CD4-positive, alpha-beta T cell treated with Interferon gamma for 1 hour (primary cell): ENCODE measurements at places on chromosomes 5 and 9.

DNA sequence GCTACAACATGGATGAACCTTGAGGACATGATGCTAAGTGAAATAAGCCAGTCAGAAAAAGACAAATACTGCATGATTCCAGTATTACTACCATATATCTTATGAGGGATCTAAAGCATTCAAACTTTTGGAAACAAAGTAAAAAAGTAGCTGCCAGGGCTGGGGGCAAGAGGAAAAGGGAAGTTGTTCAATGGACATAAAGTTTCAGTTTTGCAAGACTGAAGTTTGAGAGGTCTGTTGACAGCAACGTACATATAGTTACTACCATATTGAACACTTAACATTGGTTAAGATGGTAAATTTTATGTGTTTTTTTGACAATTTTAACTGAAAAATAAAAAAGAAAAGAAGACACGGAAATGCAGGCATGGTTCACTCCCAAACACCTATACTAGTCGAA lies 77.6 kb downstream of the MAPKAP1 start:
- no peak for DNase-seq

DNA sequence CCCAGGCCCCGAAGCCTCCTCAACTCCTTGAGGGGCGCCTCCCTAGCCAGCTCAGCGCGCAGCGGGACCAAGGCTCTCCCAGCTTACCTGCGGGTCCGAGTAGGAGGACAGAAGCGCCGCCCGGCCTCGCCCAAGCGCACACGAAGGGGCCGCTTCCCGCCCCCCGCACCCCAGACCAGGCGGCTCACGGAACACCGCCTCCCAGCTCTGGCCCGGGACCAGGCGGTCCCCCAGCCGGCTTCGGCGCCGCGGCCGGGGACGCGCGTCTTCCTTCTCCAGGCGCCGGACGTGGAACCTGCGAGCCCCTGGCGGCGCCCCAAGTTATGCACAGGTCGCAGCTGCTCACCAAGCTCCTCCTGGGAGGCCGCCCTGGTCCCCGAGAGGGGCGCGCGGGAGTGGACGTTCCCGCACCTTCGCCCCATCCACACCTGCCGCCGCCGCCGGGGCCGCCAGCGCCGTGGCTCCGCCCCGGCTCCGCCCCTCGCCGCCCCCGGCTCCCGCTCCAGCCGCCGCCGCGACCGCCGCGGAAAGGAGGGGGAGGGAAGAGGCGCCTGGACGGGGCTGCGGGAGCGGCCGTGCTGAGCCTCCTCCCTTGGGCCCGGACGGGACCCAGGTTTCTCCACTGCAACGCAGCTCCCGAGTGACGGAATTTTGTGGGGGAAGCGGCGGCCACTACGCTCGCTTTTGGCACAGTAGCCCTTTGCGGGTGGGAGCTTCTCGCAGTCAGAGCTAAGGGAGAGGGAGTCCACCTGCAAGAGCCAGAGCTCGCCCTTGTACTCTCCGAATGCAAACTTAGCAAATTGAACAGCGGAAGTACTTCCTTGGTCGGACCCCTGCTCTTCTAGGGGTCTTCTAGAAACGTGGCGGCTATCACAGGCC lies 77.5 kb upstream of the IFNE start:
- DNase-seq: peak; percentile 20

DNA sequence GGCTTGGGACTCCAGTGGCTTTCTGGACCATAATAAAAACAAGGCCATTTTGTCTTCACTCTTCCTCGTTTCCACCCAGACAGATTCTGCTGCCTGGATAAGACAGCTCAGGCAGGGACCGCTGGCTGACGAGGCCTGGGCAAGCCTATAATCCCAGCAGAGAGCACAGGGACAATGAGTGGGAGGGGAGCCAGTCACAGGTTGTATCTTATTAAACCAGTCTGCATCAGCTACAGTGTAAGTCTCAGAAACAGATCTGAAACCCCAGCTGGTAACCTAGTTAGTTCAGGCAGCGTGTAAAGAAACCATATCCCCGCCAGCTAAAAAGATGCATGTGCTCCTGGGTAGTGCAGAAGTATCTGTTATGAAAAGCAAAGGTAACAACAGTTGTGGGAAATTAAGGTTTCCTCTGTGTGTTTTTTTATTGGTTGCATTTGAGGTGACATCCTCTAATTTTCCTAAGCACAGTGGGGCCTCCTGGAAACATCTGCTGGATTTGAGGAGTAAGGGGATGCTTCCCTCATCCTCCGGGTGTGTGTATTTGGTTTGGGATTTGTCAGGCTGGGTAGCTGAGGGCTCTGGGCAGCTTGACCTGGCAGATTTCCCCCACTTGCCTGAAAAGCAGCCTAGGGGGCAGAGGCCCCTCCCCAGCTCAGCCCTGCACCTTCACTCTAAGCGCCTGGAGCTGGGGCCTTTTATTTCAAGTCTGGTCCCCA lies 15.2 kb upstream of the TAL2 start:
- no peak for DNase-seq

DNA sequence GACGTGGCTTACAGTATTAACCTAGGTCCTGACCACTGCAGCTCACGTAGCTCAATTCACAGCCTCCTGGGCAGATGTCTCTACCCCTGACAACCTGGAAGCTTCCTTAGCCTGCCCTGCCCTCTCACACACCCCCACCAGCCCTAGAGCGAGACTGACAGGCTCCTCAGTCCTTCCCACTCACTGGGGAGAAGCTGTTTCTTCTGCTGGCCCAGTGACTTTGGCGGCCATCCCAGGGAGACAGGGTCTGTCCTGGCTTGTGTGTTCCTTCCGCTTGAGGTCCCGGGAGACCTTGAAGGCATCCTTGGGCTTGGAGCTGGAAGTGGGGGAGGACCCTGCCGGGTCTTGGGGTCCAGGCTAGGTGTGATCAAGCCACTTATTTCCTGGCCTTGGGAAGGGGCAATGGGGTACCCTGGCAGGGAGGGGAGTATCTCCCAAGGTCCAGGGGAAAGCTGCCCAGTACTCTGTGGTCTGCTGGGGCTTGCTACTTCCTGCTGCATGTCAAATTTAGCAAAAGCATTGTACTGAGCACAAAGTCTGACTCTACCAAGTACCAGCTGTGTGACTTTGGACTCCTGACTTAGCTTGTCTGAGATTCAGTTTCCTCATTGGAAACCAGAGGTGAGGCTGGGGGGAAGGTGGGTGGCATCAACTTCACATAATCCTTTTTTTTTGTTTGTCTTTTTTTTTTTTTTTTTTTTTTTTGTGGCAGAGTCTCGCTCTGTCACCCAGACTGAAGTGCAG lies 1.9 kb downstream of the MIGA2 start:
- no peak for DNase-seq

- no peak for DNase-seq
These were observed 1.5 kb upstream of the NSMF start for GRCh38 chr9:137460363-137461315.

DNA sequence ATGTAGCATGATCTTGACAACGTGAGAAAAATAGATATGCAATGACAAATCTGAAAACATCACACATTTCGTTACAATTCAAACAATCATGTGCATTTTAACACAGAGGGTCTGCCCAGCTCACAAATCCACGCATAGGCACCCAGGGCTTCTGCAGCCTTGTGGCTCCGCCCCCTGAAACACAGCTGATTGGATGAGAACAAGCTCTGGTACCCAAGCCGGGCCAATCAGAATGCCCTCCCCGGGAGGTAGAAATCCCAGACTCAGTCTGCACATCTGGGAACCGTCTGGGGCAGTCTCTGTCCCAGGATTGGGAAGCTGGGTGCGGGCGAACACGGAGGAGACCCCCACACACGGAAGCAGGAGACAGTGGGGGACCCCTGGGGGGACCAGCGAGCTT lies 137.5 kb downstream of the GAPVD1 start:
- DNase-seq: no peak

DNA sequence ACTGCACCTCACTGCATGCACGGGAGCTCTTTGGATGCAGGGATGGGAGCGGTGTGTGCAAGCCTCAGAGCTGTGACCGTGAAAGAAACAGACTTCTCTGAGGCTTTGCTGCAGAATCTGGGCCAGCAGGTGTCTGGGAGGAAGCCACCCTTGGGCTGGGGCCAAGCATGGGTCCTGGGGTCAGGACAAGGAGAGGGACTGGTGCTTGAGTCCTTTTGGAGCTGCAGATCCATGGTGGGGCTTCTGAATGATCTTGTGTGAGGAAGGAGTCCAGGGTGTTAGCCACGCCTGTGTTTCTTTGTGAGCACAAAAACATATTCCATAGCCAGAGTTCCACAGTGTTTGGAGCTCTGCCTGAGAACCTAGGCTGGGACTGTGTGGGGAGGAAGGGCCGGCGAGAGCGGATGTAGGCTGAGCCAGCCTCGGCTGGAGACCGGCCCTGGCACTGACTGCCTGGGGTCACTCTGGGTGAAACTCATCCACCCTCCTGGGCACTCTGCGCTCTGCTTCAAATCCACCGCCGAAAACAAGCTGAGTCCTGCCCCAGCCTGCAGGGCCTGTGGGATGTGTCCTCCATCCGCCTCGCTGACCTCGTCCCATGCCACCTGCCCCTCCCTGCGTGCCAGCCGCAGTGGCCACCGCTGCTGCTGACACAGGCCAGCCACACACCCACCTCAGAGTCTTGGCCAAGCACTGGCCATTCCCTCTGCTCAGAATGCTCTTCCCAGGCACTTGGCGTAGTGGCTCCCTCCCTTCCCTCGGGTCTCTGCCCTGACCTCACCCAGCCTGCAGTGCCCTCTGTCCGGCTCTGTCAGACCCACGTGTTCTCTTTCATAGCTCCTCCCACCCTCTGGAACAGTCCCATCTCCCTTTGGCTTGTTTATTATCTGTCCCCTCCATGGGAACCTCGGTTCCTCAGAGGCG lies 26.7 kb downstream of the ERGIC1 start:
- DNase-seq: no peak

- DNase-seq: no peak
These were observed 61.8 kb upstream of the PRDM9 start for GRCh38 chr5:23445573-23445972.

GRCh38 chr9:100428871-100429654 lies 2.1 kb downstream of the MSANTD3 start:
- no peak for DNase-seq

DNA sequence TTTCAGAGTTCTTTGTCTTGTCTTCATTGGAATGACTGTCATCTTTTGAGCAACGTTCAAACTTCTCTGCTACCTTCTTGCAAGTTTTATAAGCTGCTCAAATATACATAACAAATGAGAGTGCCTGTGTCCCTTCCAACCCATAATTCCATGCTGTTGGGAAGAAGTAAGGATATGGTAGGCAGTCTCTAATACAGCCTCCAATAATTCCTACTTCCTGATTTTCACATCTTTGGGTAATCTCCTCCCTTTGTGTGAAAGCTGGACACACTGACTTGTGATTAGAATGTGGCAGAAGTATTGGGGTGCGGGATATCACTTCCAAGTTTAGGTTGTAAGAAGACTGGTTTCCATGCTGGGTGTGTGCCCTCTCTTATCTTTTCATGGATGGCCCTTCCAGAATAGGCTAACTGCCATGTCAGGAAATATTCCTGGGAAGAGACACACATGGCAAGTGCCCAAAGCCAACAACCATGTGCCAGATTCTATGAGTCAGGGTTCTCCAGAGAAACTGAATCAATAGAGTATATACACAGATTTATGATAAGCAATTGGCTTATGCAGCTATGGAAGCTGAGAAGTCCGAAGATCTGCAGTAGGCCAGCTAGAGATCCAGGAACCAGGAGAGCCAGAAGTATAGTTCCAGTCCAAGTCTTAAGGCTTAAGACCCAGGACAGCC lies 531.3 kb downstream of the NTRK2 start:
- DNase-seq: no peak

DNA sequence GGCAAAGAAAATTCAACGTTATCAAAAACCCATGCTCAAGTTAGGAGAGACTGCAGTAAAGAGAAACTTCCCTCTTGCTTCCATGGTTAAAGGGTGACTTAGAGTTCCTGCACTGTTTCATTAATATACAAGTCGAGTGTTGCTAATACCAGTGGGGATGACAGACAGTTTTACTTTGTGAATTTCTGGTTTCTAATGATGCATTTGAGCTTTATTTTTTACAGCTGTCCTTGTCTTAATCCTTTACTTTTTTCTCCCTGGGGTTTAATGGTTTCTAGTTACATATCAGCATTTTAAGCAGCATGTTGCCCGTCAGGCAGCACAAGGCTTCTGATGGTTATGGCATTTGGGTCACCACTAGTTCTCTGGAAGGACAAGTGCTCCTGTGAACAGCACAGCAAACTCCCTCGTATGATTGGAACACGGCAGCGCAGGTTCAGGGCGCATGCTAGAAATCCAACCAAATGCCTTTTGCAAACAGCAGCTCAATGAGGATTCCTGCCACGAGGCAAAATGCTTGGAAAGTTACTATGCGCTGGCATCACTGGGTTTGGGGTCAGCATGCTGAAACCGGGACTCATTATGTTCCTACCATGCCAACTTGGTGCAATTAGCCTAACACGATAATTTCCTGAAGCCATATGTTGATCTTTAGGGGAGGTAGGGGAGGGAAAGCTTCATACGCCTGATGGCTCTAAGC lies 463.8 kb downstream of the BNC2 start:
- no peak for DNase-seq

DNA sequence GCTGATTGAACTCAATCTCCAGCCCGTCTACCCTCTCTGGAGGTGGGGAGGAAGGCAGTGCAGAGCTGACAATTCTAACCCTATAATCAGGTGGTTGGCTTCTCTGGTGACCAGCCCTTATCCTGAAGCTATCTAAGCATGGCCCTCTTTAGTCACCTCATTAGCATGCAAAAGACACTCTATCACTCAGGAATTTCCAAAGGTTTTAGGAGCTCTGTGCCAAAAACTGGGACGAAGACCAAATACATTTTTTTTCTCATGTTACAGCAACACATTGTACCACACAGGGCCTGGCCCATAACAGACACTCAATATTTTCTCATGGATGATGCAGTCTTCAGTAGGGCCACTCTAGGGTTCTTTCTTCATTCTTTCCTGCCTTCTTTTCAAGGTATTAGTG lies 118.8 kb upstream of the VLDLR start:
- DNase-seq: no peak

DNA sequence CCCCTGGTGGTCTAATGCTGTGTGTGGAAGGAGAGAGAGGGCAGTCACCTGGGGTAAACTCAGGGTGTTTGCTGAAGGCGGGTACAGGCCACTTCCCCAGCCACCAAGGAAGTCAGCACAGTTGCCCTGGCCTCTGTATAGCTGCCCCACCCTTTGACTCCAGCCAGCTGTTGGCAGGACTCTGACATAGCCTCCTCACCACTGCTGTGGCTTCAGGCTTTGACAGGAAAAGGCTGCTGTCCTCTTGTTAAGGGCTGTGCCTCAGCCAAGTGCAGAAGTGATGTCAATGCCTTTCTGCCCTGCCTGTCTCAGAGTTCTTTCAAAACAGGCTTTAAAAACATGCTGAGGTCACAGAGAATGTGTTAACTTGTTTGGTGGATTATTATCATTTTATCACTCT lies 487.2 kb upstream of the KLF4 start:
- DNase-seq: peak; percentile 73

- DNase-seq: no peak
These were observed 3.5 kb downstream of the DMXL1 start for GRCh38 chr5:119074419-119074818.

GRCh38 chr9:96513622-96514021 lies 63.7 kb downstream of the HABP4 start:
- DNase-seq: no peak

GRCh38 chr9:98220911-98221310 lies 28.5 kb upstream of the CORO2A start:
- no peak for DNase-seq

DNA sequence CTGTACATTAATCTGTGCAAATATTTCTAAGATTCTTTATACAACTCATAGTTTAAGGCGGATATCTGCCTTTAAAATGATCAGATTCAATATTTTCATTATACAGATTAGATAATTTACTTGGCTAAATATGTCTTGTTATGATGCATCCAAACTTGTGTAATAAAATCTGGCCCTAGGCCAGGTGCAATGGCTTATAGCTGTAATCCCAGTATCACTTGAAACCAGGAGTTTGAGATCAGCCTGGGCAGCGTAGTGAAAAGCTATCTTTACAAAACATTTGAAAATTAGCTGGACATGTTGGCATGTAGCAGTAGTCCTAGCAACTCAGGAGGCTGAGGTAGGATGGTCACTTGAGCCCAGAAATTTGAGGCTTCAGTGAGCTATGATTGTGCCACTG lies 2002.2 kb upstream of the ACO1 start:
- DNase-seq: no peak
